HCT116 (cell line): ENCODE measurements at places on chromosomes 12 and 14. TPM values are rescaled to one million over a fixed set of nuclear protein-coding genes. Genes with fewer than 3 reads are reported as not detected.

GRCh38 chr12:2794191-2794735, 507 bp upstream of the FKBP4 start:
- H3K27me3 ChIP-seq: no peaks in the 10 kb centered on the region
- peaks cover 17% of the 10 kb centered on the region for H3K36me3 ChIP-seq
- no peak for DNase-seq
- peak overlapping the region; percentile 37; the same call in 1 of the 2 replicates for H3K27ac ChIP-seq
- peaks cover 10% of the 10 kb centered on the region; the same call in 1 of the 2 replicates for H3K4me1 ChIP-seq

The PPP1R1A gene
- total RNA-seq: 0.61 TPM

DNA sequence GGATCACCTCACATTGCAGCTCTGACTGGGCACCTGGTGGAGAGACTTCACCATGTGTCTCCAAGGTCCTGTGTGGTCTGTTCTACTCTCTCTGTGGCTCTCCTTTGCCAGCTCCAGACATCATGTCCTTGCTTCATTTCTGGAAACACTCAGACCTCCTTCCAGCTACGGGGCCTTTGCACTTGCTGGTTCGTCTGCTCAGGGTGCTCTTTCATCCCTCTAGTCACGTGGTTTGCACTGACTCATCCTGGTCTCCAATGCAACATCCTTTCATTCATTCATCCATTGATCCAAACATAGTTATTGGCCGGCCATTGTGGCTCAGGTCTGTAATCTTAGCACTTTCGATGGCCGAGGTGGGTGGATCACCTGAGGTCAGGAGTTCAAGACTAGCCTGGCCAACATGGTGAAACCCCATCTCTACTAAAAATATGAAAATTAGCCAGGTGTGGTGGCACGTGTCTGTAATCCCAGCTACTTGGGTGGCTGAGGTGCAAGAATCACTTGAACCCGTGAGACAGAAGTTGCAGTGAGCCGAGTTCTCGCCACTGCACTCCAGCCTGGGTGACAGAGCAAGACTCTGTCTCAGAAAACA, 23.9 kb upstream of the CCDC63 start:
- no peaks in the 10 kb centered on the region for H3K27me3 ChIP-seq
- no peak overlapping the region for H3K27ac ChIP-seq
- no peaks in the 10 kb centered on the region for H3K36me3 ChIP-seq
- H3K4me3 ChIP-seq: no peak overlapping the region
- H3K4me1 ChIP-seq: no peaks in the 10 kb centered on the region

The FOXG1 gene
- not detected for total RNA-seq
